ENCODE measurements at places on chromosomes 4 and X.

GRCh38 chr4:151325111-151325948, at the start of gene SH3D19:
Gene SH3D19, minus strand, starts transcription at chr4:151325605. Its CDS starts 253 bp downstream, at chr4:151325352.
- H3K36me3 ChIP-seq, result peaks cover 2% of the 10 kb centered on the region
- H3K27ac ChIP-seq, result no peak within 1 kb of the TSS
- peaks cover 43% of the 10 kb centered on the region for H3K27me3 ChIP-seq
- no peak for DNase-seq
- peaks cover 10% of the 10 kb centered on the region for H3K4me1 ChIP-seq

DNA sequence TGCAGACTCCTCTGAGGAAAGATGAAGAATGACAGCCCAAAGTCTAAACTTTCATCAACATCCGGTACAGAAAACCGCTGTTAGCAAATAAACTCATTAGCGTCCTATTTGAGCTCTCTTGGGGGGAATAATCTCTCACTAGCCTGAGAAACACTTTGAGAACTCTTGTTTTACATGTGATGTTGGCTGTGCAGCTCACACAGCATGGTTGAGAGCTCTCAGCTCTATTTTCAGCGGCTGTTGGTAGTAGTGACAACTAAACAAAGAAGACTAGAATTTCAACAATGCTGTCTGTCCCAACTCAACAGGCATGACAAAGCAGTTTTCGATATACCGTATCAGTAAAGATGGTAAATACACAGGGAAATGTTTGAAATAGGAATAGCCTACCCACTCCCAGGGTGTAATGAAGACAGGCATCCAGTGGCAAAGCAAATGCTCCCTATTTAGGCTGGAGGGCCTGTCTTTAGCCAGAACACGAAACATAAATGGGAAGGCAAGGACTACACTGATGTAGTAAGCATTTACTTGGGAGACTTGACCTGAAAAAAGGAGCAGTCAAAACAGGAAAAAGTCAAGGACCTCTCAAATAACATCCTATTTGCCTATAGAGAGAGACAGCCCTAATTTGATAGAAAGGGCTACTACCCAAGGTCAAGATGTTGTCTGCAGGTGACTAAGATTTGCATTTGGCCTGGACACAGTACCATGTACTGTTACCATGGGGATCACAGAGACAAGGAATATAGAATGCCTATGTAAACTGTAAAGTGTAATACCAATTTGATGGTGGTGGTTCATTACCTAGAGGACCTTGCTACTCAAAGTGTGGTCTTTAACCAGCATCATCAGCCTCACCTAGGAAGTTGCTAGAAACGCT, 60.4 kb downstream of the PPEF2 start:
- DNase-seq, result no peak
- no peaks in the 10 kb centered on the region for H3K36me3 ChIP-seq
- no peaks in the 10 kb centered on the region for H3K4me1 ChIP-seq
- no peaks in the 10 kb centered on the region for H3K27me3 ChIP-seq
- H3K4me3 ChIP-seq, result no peak overlapping the region

DNA sequence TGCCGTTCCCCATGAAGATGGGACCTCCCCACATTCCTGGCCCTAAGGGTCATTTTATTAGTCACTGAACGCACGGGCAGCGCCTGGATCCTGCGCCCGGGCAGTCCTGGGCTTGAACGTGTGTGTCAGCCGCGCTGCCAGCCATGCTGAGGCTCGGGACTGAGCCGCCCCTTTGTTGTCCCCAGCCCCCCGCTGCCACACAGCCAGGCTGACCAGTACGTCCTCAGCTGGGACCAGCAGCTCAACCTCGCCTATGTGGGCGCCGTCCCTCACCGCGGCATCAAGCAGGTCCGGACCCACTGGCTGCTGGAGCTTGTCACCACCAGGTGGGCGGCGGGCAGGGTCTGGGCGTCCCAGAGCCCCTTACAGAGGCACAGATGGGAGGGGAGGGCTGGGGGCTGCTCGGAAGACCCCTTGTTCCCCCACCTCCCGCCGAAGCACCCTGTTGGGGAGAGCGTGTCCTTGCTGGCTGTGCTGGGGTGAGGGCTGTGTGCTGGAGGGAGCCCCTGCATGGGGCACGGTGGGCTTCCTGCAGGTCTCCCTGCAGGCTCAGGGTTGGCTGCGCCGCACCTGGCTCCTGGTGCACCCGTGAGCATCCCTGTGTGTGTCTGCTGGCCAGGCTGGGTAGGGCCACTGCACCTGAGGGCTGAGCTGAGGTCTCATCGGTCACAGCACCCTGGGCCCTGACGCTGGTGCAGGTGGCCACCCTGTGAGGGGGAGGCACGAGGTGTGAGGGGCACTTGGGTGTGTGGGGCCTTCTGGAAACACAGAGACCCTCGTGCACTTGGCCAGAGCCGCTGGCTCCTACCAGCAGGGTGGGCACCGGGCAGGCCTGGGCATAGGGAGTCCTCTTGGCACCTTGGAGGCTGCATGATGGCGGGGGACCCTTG, 1.0 kb downstream of the IDUA start:
- H3K36me3 ChIP-seq, result peaks cover 2% of the 10 kb centered on the region
- no peaks in the 10 kb centered on the region for H3K27me3 ChIP-seq
- H3K27ac ChIP-seq, result peak overlapping the region; percentile 24
- no peak for DNase-seq
- H3K4me1 ChIP-seq, result peaks cover 29% of the 10 kb centered on the region

DNA sequence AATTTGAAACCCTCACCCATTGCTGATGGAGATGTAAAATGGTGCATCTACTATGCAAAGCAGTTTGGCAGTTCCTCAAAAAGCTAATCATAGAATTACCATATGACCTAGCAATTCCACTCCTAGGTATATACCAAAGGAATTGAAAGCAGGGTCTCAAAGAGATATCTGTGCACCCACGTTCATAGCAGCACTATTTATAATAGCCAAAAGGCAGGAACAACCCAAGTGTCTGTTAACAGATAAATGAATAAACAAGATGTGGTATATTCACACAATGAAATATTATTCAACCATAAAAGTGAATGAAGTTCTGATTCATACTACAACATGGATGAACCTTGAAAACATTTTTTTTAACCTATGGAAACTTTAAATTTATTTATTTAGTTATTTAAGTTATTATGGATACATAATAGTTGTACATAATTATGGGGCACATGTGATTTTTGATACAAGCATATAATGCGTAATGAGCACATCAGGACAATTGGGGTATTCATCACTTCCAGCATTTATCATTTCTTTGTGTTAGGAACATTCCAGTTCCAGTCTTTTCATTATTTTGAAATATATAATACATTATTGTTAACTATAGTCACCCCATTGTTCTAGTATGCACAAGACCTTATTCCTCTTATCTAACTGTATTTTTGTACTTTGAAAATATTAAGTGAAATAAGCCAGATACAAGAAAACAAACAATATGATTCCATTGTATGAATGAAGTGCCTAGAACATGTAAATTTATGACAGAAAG, 205.6 kb upstream of the CNKSR2 start:
- no peaks in the 10 kb centered on the region for H3K27me3 ChIP-seq
- H3K27ac ChIP-seq, result no peak overlapping the region
- no peak overlapping the region for H3K4me3 ChIP-seq
- DNase-seq, result no peak
- H3K4me1 ChIP-seq, result no peaks in the 10 kb centered on the region
- no peaks in the 10 kb centered on the region for H3K36me3 ChIP-seq

DNA sequence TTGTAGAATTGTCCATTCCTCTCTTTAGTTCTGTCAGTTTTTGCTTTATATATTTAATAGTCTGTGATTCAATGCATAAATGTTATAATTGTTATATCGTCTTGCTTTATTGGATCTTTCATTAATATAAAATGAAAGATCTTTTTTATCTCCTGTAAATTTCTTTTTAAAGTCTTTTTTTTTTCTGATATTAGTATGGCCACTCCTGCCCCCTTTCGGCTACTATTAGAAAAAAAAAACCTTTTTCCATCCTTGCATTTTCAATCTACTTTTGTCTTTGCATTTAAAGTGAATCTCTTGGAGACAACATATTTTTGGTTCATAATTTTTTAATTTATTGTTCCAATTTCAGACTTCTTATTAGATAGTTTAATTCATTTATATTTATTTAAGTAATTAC, 677.4 kb upstream of the NDST4 start:
- H3K27me3 ChIP-seq, result no peaks in the 10 kb centered on the region
- no peak overlapping the region for H3K4me3 ChIP-seq

- peaks cover 36% of the 10 kb centered on the region for H3K36me3 ChIP-seq
- no peaks in the 10 kb centered on the region for H3K27me3 ChIP-seq
- H3K4me1 ChIP-seq, result peaks cover 3% of the 10 kb centered on the region
- H3K4me3 ChIP-seq, result no peak overlapping the region
- no peak overlapping the region for H3K27ac ChIP-seq
- DNase-seq, result no peak
Measured at GRCh38 chr4:757111-757510, 51.5 kb downstream of the PCGF3 start.

- no peaks in the 10 kb centered on the region for H3K36me3 ChIP-seq
- H3K27me3 ChIP-seq, result no peaks in the 10 kb centered on the region
- H3K4me1 ChIP-seq, result no peaks in the 10 kb centered on the region
Measured at GRCh38 chr4:71550220-71551165, 211.7 kb downstream of the SLC4A4 start.

- no peak for DNase-seq
- no peak overlapping the region for H3K27ac ChIP-seq
- H3K27me3 ChIP-seq, result peaks cover 46% of the 10 kb centered on the region
- no peaks in the 10 kb centered on the region for H3K36me3 ChIP-seq
- H3K4me3 ChIP-seq, result no peak overlapping the region
Measured at GRCh38 chrX:153634832-153635231, 12.2 kb upstream of the DUSP9 start.

DNA sequence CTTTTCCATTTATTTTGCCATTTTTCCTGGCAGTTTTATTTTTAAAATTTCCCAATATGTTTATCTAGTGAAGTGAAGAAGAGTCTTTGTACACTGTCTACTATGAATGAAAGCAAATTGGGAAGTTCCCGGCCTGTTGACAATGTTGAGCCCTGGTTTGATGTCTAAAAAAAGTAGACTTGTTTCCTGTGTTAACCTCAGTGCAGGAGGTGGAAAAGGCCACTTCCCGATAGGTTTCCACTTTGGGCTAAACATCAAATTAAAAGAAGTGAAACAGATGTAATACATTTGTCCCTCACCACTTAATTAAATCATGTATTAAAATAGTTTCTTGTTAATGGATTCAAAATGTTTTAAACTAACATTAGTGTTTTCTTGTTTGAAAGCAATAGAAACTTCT, 30.0 kb downstream of the BBS12 start:
- no peak overlapping the region for H3K4me3 ChIP-seq
- H3K36me3 ChIP-seq, result no peaks in the 10 kb centered on the region
- H3K27me3 ChIP-seq, result no peaks in the 10 kb centered on the region
- H3K27ac ChIP-seq, result peak overlapping the region; percentile 56

GRCh38 chr4:123974386-123975149, 578.0 kb downstream of the SPRY1 start:
- no peak for DNase-seq
- no peaks in the 10 kb centered on the region for H3K36me3 ChIP-seq
- H3K27me3 ChIP-seq, result no peaks in the 10 kb centered on the region
- H3K27ac ChIP-seq, result no peak overlapping the region

- no peaks in the 10 kb centered on the region for H3K27me3 ChIP-seq
- H3K27ac ChIP-seq, result no peak overlapping the region
- H3K4me3 ChIP-seq, result no peak overlapping the region
- peaks cover 48% of the 10 kb centered on the region for H3K4me1 ChIP-seq
- no peak for DNase-seq
Measured at GRCh38 chrX:9461087-9461486, 3.8 kb upstream of the TBL1X start.

- H3K27me3 ChIP-seq, result no peaks in the 10 kb centered on the region
- peak overlapping the region; percentile 31 for H3K4me3 ChIP-seq
- peaks cover 19% of the 10 kb centered on the region for H3K36me3 ChIP-seq
- peak; percentile 58 for DNase-seq
- peak overlapping the region; percentile 64 for H3K27ac ChIP-seq
Measured at GRCh38 chrX:155056877-155057792, 13.8 kb downstream of the CMC4 start.

- DNase-seq, result peak; percentile 49
- H3K4me3 ChIP-seq, result peak overlapping the region; percentile 89
- H3K27me3 ChIP-seq, result no peaks in the 10 kb centered on the region
- H3K36me3 ChIP-seq, result peaks cover 7% of the 10 kb centered on the region
- peaks cover 14% of the 10 kb centered on the region for H3K4me1 ChIP-seq
Measured at GRCh38 chrX:44871931-44872820, 812 bp upstream of the KDM6A start.

GRCh38 chrX:30577362-30577991, at the start of gene TASL:
Gene TASL, minus strand, starts transcription at chrX:30577766. Its CDS starts 17,411 bp downstream, at chrX:30560355.
- H3K27ac ChIP-seq, result peak within 1 kb of the TSS; percentile 95
- peaks cover 26% of the 10 kb centered on the region for H3K4me1 ChIP-seq
- no peaks in the 10 kb centered on the region for H3K27me3 ChIP-seq

DNA sequence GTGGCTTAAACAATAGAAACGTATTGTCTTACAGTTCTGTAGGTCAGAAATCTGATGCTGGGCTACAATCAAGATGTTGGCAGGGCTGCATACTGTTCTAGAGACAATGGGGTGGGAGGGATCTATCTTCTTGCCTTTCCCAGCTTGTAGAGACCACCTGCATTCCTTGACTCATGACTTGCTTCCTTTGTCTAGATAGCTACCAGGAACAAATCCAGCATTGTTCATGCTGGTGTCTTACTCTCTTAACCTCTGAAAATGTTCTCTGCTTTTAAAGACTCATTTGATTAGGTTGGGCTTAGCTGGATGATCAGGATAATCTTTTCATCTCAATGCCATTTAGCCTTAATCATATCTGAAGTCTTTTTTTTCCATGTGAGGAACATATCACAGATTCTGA, 169.0 kb downstream of the ZNF330 start:
- no peaks in the 10 kb centered on the region for H3K36me3 ChIP-seq
- H3K4me1 ChIP-seq, result no peaks in the 10 kb centered on the region
- no peak for DNase-seq

DNA sequence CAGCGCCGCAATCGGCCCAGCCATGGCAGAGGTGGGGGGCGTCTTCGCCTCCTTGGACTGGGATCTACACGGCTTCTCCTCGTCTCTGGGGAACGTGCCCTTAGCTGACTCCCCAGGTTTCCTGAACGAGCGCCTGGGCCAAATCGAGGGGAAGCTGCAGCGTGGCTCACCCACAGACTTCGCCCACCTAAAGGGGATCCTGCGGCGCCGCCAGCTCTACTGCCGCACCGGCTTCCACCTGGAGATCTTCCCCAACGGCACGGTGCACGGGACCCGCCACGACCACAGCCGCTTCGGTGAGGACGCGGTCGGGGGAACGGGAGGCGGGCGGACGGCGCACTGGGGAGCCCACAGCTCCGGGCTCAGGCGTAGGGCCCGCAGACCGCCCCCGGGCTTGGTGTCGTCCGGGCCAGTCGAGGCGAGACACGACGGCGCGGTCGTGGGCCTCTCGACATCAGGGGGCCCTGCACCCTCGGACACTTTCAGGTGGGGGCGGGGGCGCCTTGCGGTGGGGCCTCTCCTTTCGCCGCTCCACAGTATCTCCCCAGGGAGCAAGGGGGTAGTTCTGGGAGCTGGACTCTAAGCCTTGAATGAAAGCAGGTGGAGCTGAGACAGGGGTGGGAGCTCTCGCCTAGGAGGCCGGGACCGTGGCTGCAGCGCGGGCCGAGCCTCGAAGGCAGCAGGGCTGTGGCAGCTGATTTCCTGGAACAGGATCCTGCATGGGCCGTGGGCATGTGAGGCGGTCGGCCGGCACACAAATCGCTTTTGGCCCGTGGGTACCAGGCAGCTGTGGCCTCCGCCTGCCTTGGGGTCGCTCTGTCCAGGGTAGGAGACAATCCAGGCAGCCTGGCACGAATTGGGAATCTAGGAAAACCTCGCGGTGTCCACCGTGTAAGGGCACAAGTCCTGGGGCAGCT, 722 bp downstream of the FGF16 start:
- no peak for DNase-seq
- H3K27ac ChIP-seq, result no peak overlapping the region
- H3K27me3 ChIP-seq, result peaks cover 45% of the 10 kb centered on the region
- H3K36me3 ChIP-seq, result no peaks in the 10 kb centered on the region
